Lower lobe of right lung (tissue), 2 donors: ENCODE measurements at places on chromosomes 6 and 20. TPM values are rescaled to one million over a fixed set of nuclear protein-coding genes. Genes with fewer than 3 reads are reported as not detected.
A peak's percentile ranks its signal among the peaks of the same experiment; 100 is the strongest.

DNA sequence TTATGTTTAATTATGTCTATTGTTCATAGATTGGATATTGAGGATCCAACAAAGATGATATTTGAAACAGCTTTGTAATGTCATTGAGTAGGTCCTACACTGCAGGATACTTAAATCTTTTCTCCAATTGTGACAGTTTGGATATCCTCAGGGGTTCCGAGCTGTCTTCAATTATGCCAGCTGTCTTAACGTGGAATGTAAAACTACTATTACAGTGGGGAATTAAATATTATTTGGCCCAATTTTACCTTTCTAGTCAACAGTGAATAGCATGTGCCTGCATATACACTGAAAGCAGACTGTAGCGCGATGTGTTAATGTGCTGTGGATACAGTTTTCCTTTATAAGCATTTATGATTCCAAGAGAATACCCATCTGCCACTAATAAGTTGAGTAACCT, 156.9 kb downstream of the GRIK2 start:
- H3K27ac ChIP-seq = no peak overlapping the region
- H3K4me3 ChIP-seq = no peak overlapping the region
- no peaks in the 10 kb centered on the region for H3K4me1 ChIP-seq
- H3K27me3 ChIP-seq = no peaks in the 10 kb centered on the region
- DNase-seq = no peak

- H3K27me3 ChIP-seq = no peaks in the 10 kb centered on the region
- H3K4me1 ChIP-seq = no peaks in the 10 kb centered on the region
- no peak overlapping the region for H3K27ac ChIP-seq
- peaks cover 88% of the 10 kb centered on the region for H3K36me3 ChIP-seq
- no peak overlapping the region for H3K4me3 ChIP-seq
Observed at GRCh38 chr6:167919349-167919748, 78.1 kb upstream of the KIF25 start.

DNA sequence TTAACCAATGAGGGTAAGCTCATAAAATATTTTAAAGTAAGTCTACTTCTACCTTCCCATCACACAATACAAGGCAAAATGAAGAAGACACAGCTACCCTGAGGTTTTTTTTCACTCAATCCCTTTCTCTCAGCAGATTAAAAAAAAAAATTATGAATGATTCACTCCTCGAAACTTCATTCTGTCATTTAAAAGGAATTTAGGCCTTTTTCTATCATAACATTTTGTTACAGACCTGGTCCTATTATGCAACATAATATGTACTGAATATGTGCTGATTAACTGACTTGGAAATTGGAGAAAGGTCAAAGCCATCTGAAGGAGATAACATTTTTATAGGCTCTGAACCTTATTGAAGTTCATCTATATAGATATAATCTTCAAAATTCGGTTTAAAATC, 45.5 kb downstream of the PRL start:
- H3K36me3 ChIP-seq = no peaks in the 10 kb centered on the region
- H3K4me1 ChIP-seq = no peaks in the 10 kb centered on the region
- H3K4me3 ChIP-seq = no peak overlapping the region
- H3K27me3 ChIP-seq = no peaks in the 10 kb centered on the region
- H3K27ac ChIP-seq = no peak overlapping the region

DNA sequence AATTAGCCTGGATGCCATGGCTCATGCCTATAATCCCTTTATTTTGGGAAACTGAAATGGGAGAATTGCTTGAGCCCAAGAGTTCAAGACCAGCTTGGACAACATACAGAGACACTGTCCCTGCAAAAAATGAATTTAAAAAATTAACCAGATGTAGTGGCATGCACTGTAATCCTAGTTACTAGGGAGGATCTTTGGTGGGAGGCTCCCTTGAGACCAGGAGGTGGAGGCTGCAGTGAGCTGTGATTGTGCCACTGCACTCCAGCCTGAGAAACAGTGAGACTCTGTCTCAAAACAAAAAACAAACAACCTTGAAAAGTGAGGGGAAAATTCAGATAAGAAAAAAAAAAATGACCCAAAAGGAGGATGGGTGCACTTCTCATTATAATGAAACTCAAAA, 23.4 kb downstream of the CAP2 start:
- no peak overlapping the region for H3K27ac ChIP-seq
- no peaks in the 10 kb centered on the region for H3K36me3 ChIP-seq
- H3K4me1 ChIP-seq = no peaks in the 10 kb centered on the region

DNA sequence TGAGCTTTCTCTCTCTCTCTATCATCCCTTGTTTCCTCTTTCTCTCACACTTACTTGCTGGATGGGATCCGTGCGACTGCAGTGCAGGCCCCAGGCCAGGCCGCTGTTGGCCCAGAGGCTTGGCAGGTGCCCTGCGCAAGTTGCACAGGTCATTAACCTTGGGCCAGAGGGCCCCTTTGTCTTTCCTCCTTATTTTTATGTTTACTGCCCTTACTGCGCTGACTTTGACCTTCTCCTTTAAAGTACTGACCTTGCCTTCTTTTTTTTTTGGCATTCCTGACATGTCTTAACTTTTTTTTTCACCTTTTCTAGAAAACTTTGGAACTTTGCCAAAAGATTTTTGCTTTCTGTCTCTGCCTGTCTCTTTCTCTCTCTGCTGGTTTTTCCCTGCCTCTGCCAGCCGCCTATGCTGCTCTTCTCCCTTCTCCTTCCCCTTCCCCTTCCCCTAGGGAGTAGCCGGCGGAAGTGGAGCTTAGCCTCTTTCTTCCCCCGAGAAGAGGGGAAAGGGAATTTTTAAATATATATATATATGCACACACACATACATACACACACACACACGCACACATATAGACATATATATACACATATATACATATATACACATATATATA, 59.6 kb upstream of the CDH4 start:
- no peak for DNase-seq
- H3K27ac ChIP-seq = no peak overlapping the region
- H3K36me3 ChIP-seq = no peaks in the 10 kb centered on the region
- peaks cover 15% of the 10 kb centered on the region for H3K27me3 ChIP-seq
- H3K4me3 ChIP-seq = no peak overlapping the region
- H3K4me1 ChIP-seq = no peaks in the 10 kb centered on the region

GRCh38 chr6:159762681-159763293, 942 bp downstream of the ACAT2 start:
- H3K4me1 ChIP-seq = peaks cover 15% of the 10 kb centered on the region
- H3K27me3 ChIP-seq = no peaks in the 10 kb centered on the region
- DNase-seq = peak; percentile 52
- peak overlapping the region; percentile 97 for H3K4me3 ChIP-seq
- peaks cover 40% of the 10 kb centered on the region for H3K36me3 ChIP-seq
- H3K27ac ChIP-seq = peak overlapping the region; percentile 98

GRCh38 chr6:12614456-12614855, 102.1 kb upstream of the PHACTR1 start:
- no peak for DNase-seq
- no peaks in the 10 kb centered on the region for H3K4me1 ChIP-seq
- no peaks in the 10 kb centered on the region for H3K36me3 ChIP-seq
- no peak overlapping the region for H3K27ac ChIP-seq
- H3K27me3 ChIP-seq = no peaks in the 10 kb centered on the region
- H3K4me3 ChIP-seq = no peak overlapping the region

DNA sequence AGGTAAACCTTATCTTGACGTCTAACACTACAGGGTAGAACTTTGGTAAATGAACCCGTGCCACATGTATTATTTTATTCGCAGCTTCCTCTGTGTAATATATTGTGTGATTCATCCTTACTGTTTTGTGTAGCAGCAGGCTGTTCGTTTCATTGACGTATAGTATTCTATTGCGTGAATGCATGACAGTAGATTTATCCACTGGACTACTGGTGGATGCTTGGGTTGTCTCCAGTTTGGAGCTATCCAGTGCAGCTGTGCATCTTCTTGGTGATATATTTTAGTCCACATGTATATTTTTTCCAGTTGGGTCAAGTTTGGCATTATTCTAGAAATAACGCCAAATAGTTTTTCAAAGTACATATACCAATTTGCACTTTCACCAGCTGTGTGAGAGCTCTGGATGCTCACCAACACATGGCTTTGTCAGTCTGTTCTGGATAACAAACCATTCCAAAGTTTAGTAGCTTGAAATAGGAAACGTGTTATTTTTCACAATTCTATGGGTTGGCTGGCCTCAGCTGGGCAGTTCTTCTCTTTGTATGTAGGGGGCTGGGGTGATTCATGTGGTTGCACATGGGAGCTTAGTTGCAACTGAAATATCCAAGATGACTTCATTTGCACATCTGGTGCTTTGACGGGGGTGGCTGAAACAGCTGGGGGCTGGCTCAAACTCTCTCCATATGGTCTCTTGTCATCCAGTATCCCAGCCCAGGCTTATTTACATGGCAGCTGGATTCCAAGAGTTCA, 9.3 kb downstream of the ECT2L start:
- DNase-seq = no peak
- H3K4me1 ChIP-seq = no peaks in the 10 kb centered on the region
- no peak overlapping the region for H3K4me3 ChIP-seq

- H3K4me1 ChIP-seq = no peaks in the 10 kb centered on the region
- H3K4me3 ChIP-seq = no peak overlapping the region
- H3K36me3 ChIP-seq = no peaks in the 10 kb centered on the region
- no peak overlapping the region for H3K27ac ChIP-seq
- no peaks in the 10 kb centered on the region for H3K27me3 ChIP-seq
Observed at GRCh38 chr6:64776359-64776758, 930.7 kb downstream of the EYS start.

- no peaks in the 10 kb centered on the region for H3K36me3 ChIP-seq
- DNase-seq = no peak
- H3K4me3 ChIP-seq = no peak overlapping the region
- no peaks in the 10 kb centered on the region for H3K4me1 ChIP-seq
Observed at GRCh38 chr6:147595961-147596360, 87.5 kb downstream of the SAMD5 start.

GRCh38 chr20:57468523-57469417, 56.2 kb downstream of the CTCFL start:
- no peaks in the 10 kb centered on the region for H3K36me3 ChIP-seq
- no peak overlapping the region for H3K27ac ChIP-seq
- H3K4me3 ChIP-seq = no peak overlapping the region
- H3K27me3 ChIP-seq = peaks cover 4% of the 10 kb centered on the region

GRCh38 chr20:61875221-61875885, 190.3 kb downstream of the TAF4 start:
- no peak overlapping the region for H3K4me3 ChIP-seq
- DNase-seq = no peak
- H3K36me3 ChIP-seq = no peaks in the 10 kb centered on the region
- no peaks in the 10 kb centered on the region for H3K4me1 ChIP-seq
- H3K27ac ChIP-seq = no peak overlapping the region

DNA sequence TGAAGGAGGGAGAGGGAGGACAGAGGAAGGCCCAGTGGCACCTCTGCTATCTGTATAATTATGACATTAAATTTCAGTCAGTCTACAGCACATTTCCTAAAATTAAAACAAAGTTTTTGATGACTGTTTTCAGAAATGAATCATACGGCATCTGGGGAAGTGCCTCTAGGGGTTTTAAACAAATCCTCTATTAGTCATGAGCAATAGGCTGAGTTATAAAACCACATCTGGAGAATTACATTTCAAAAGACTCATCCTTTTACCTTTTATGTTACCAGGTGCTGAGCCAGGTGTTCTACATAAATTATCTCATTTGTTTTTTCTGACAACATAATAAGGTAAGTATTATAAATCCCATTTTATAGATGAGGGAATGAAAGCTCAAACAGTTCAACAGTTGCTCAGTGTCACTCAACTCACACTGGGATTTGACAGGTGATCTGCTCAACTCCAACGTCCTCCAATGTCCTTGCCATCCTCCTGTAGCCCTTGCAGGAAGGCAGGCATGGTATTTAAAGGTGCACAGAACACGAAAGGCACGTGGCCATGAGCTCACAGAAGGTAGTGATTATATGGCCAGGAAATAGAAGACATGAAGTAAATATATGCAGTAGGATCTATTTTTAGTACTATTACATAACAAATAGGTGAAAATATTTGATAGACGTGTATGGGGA, 184.2 kb upstream of the MAN1A1 start:
- H3K27me3 ChIP-seq = no peaks in the 10 kb centered on the region
- no peaks in the 10 kb centered on the region for H3K36me3 ChIP-seq
- no peaks in the 10 kb centered on the region for H3K4me1 ChIP-seq
- H3K27ac ChIP-seq = no peak overlapping the region
- DNase-seq = no peak
- no peak overlapping the region for H3K4me3 ChIP-seq

DNA sequence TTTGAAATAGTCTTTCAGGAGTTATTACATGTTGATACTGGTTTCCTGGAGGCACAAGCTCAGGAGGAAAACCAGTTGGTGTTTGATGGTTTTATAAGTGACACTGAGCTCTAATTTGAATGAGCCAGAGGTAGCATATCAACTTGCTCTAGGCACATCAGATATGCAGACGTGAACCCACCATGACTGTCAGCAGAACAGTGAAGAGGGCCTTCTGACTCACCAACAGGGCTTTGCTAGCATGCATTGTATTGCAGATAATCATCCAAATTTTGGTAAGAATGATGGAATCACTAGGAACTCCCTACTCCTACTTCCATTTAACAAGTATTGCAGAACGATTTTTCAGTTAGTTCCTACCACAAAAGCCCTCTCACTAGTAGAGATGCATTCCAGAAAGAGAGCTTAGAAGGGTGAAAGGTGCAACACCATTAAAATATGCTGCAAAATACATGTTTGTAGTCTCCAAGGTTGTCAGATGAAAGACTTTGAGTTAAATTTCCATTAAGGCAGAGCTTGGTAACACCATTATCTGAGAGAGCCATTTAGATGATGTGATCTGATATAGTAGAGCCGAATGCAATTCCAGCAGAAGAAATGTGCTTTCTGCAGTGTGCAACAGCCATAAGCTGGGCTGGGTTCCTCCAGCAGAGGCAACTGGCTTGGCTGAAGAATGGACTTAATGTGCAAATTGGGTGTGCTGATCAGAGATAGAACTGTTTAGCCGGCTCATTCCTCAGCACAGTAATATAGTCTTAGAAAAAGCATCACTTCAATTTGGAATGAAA, 968.7 kb upstream of the ADGRB3 start:
- H3K36me3 ChIP-seq = no peaks in the 10 kb centered on the region
- H3K4me3 ChIP-seq = no peak overlapping the region
- no peak for DNase-seq
- no peaks in the 10 kb centered on the region for H3K27me3 ChIP-seq
- H3K27ac ChIP-seq = no peak overlapping the region

GRCh38 chr6:22036275-22036674, 260.6 kb downstream of the PRL start:
- no peaks in the 10 kb centered on the region for H3K36me3 ChIP-seq
- no peaks in the 10 kb centered on the region for H3K27me3 ChIP-seq
- no peak overlapping the region for H3K4me3 ChIP-seq

GRCh38 chr6:90413867-90414266, 117.2 kb upstream of the BACH2 start:
- H3K4me1 ChIP-seq = peaks cover 6% of the 10 kb centered on the region
- no peak for DNase-seq
- no peak overlapping the region for H3K27ac ChIP-seq
- H3K4me3 ChIP-seq = peak overlapping the region; percentile 21

Gene RFX6
- not detected for total RNA-seq

Gene CGAS
- total RNA-seq = 10.4 TPM

Gene MAP1LC3A
- 51.6 TPM for total RNA-seq

Gene PACRG
- 5.5 TPM for total RNA-seq

Gene EPHA7
- total RNA-seq = 0.86 TPM

Gene SLC35D3
- total RNA-seq = not detected

Gene CEBPB
- total RNA-seq = 326 TPM
